ENCODE measurements at places on chromosomes 13 and 19. TPM values are rescaled to one million over a fixed set of nuclear protein-coding genes. Genes with fewer than 3 reads are reported as not detected.

- no peak for DNase-seq
Observed at GRCh38 chr19:39969681-39970424, 1.1 kb upstream of the PSMC4 start.

DNA sequence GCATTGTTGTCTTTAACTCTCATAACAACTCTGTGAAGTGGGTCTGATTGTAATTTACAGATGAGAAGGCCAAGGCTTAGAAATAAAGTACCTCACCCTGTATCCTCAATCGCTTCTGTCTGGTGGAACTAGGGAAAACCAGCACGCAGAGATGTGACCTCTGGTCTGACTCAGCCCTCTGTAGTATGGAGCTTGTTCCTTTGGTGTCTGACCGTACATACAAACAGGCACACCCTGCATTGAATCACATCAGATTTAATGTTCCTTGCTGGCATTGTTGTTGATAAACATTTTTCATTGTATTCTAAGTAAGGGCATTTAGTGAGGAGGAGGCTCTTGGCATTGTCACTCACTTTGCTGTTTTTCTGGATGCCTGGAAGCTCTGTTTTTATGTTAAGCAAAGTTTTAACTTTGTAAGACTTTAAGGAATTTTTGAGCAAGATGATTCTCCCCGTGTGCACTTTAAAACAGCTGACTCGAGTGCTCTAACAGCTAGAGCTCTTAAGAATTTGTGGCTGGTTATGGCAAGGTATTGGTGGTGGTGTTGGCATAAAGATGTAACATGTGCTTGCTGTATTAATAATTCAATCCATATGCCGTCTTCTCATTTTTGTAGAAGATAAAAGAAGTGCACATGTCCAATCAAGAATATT lies 89.0 kb upstream of the SPATA13 start:
- DNase-seq = no peak

GRCh38 chr13:78787190-78787589 lies 128.2 kb upstream of the OBI1 start:
- DNase-seq = no peak

- DNase-seq = no peak
Observed at GRCh38 chr13:98014766-98015165, 61.3 kb downstream of the IPO5 start.

Gene SLC25A42
- 1.7 TPM for total RNA-seq

DNA sequence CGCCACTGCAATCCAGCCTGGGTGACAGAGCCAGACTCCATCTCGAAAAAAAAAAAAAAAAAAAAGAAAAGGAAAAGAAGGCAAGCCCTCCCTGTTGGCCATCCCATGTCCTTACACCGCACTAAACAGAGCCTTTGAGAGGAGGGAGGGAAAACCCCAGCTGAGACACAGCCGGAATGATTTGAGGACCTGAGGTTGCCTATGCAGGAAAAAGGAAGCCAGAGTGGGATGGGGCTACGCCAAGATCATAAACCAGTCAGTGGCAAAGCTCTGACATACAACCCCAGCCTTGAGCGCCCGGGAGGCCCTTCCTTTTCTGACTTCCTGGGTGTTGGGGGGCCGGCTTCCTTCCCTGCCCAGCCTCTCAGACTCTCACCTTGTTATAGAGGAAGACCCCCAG lies 12.5 kb upstream of the CHERP start:
- no peak for DNase-seq

DNA sequence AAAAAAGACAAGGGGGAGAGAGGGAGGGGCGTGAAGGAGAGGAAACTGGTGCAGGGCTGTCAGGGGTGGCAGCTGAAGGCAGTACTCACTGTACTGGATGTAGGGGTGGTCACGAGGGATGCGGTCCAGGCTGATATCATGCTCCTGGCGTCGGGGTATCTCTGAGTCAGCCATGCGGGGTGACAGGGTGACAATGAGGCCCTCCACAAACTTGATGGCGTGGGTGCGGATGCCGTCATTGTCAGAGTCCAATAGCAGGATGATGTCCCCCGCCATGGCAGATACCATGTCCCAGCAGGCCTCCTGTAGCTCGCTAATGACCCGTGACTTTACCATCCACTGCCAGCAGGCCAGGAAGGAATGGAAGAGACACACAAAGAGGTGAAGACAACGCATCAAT lies 15.3 kb downstream of the SYMPK start:
- no peak for DNase-seq

DNA sequence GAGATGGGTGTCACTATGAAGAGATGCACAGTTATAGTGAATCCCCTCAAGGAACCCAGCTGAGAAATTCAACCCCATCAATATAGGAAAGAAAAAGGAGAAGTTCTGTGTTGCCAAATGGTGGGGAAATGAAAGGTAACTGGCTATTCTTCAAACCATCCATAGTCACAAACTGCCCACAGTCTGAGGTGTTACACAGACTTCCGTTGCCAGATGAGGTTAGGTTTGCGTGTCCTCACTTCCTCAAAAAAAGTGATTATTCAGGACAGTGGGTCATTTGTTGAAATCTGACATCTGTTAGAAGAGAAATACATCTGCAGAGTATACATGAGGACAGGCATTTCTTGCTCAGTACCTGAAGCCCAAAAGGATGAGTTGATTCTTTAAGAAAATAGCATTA lies 9.0 kb downstream of the SIGLEC5 start:
- no peak for DNase-seq

All from esophagus squamous epithelium (tissue), 5 donors.